ENCODE measurements at places on chromosomes 3 and 15.

GRCh38 chr3:156483961-156484787 is 70.7 kb downstream of the SSR3 start:
- DNase-seq = peak; percentile 1

- no peak for DNase-seq
Observed at GRCh38 chr15:76209942-76210341, 101.3 kb downstream of the ETFA start.

- no peak for DNase-seq
Observed at GRCh38 chr3:129259612-129260477, 10.4 kb downstream of the COPG1 start.

DNA sequence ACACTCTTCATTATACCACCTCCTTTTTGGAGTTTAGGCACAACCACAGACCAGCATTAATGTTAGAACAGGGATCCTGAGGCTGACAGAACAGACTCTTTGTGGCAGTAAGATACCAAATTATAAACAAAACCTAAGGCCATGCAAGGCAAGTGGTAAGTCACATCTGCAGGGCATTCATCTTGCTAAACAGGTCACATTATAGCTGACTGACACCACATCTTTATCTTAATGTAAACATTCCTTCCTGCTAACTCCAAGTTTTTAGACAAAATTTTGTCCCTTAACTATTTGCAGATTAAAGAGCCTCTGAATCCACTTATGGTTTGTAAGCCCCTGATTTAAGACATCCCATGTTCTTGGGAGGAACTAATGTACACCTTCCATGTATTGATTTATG is 500.6 kb downstream of the PYDC2 start:
- no peak for DNase-seq

DNA sequence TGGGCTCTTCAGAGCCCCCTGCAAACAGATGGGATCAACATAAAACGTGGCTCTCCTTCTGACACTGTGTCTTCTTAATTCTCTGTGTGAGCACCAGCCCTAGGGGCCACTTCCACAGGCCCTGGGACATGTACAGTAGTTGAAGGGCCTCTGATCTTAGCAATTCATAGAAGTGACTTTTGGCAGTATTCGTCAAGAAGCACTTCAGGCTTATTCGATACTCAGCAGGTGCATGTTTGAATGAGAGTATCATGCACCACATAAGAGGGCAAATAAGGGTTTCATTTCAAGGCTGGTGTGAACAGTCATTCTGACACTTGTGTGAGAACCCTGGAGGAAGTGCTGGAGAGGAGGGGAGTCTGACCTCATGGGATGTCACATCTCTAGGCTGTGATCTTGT is 113.9 kb downstream of the GABRG3 start:
- no peak for DNase-seq

DNA sequence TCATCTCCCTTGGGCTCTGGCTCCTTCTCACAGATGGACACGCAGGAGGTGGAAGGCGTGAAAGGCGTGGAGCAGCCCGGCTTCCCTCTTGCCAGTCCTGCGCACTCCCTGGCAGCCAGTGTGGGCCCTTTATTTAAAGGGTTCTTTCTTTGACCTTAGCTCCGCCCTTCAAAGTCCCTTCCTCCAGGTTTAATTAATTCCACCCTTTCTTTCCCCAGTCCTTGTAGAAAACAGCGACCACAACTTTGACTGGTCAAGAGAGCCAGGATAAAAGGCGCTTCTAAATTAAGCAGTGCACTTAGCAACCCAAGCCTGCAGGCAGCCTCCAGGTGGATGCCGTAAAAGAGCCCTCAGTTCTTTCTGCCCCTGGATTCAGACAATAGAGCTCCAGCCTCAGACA is at the start of gene HDC:
Gene HDC (minus strand): TSS at position 107 of the 400 bp plus-strand sequence. CDS start 103 bp downstream, at position 4.
- no peak for DNase-seq

DNA sequence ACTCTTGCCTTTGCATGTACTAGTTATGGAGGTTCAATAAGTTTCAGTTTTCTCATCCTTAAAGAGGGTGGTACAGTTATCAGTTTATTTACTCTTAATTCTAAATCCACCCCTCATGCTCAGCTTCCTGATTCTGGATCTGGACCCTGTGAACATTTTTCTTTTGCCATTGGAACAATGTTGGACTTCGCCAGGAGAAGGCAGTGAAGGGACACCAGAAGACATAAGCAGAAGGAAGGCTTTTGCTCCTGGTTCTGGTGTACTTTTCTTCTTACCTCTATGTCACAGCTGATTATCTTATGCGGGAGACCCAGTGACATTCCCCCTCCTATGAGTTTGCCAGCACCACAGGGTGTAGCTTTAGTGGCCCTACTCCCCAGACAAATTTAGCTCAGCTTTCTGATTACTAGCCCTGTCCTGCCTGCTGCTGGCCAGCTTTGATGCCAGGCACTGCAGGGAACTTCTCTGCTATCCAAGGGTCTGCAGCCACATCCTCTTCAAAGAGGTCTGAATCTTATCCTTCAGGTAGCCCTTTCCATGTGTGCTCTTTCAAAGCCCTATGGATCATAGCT is 466.3 kb upstream of the EPHA3 start:
- no peak for DNase-seq

DNA sequence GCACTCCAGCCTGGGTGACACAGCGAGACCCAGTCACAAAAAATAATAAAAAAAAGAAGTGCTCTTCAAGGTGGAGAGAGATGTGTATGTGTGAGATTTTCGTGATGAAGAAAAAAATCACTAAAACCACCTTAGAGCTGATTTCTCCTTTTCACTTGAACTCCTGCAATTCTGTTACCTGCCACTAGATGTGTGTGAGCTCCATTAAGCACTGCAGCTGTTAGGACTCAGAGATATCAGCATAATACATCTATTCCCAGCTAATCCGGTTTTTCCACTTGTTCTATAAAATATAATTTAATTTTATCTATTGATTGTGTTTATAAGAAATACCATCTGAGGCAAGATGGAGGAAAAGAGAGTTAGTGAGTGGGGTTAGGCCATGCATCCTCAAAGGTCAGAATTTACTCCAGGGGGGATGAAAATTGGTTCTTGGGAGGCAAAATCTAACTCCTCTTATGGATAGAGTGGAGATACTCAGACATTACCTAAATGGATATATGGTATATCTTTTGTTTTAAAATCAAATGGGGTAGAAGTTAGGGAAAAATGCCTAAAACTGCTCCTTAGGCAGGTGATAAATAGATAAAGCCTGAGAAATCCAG is 152.7 kb downstream of the IL20RB start:
- DNase-seq = no peak

DNA sequence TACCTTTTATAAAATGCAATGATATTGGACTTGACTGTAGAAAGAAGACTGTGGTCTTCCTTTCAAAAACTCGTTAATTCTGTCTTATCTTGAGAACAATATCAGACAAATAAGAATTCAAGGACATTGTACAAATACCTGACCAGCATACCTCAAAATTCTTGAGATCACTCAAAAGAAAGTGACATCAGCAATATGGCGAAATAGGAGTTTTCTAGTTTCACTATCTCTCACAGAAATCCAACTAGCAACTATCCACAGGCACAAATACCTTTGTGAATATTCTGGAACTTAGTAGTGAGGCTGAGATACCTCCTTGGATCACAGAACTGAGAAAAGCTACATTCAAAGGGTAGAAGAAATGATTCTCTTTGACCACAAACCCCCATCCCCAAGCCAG is 419.7 kb downstream of the ZNF385D start:
- no peak for DNase-seq

GRCh38 chr3:33115024-33115768 is 1.4 kb downstream of the CRTAP start:
- no peak for DNase-seq

GRCh38 chr3:154060238-154061000 is 60.8 kb upstream of the ARHGEF26 start:
- no peak for DNase-seq

GRCh38 chr15:58221591-58222241 is 83.5 kb downstream of the AQP9 start:
- DNase-seq = no peak

DNA sequence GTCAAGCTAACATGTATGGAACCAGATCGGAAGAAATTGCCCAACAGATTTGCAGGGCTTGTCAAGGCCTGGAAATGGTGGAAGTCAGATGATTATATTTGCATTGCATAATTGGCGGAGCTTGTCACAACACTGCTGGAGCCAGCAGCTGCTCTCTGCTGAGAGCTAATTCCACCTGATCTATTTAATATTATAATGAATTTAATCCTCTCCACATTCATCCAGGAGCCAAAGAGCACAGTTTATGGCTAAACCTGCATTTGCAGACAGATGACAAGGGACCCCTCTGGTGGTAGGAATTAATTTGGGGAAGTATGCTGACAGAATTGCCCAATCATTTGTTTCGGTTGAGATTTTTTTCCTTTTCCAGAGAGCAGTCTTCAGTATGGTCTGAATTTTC is 730.2 kb downstream of the TUSC7 start:
- DNase-seq = no peak

DNA sequence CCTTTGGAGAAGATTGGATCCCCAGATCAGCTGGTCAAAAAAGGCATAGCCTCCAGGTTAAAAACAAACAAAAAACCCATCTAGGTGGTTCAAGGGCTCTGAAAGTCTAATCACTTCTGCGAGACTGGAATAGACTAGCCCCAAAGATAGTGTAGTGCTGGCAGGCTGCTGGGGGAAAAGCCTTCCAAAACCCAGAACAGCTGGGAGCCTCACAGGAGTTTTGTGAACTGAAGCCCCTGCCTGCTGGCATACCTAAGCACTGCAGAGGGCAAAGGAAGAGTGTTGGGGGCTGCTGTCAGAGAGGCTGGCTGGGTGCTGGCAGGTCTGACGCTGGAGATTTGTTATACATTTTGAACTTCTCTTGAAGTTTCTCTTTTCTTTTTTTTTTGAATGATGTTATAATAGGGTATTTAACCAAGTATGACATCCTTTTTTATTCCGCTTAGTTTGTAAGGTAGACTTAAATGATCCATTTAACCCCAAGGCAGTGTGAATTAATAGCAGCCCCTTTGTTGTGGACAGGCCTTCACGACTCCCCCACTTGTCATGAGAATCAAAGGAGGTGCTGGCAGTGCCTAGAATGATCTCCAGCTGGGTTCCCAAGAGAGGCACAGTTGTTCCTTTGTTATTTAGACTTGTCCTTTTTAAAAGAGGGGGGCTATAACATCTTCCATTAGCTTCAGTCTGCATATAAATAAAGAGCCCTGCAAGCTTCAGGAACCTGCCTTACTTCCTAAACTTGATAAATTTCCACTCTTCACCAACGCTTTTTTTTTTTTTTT is 53.9 kb downstream of the CRTC3 start:
- DNase-seq = no peak

Data from activated CD8-positive, alpha-beta memory T cell treated with anti-CD3 and anti-CD28 coated beads for 48 hours (primary cell).